MM.1S (cell line): ENCODE measurements at places on chromosomes 7 and 10.

DNA sequence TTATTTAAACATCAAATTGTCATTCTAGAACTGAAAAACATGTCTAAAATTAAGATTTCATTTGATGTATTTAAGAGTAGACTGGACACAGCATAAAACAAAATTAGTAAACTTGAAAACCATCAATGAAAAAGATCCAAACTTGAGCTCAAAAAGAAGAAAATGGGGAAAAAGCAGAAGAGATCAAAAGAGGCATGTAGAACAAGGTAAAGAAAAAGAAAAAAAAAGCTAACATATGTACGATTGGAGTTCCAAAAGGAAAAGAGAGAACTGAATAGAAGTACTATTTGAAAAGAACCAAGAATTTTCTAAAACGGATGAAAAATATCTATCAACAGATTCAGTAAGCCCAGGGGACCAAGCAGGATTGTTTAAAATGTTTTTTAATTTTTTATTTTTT, 3.6 kb downstream of the FBXL13 start:
- DNase-seq: no peak

GRCh38 chr10:61047788-61048560, 104.0 kb upstream of the RHOBTB1 start:
- DNase-seq: no peak

- DNase-seq: no peak
Measured at GRCh38 chr7:102273749-102274712, 12.6 kb upstream of the SH2B2 start.

DNA sequence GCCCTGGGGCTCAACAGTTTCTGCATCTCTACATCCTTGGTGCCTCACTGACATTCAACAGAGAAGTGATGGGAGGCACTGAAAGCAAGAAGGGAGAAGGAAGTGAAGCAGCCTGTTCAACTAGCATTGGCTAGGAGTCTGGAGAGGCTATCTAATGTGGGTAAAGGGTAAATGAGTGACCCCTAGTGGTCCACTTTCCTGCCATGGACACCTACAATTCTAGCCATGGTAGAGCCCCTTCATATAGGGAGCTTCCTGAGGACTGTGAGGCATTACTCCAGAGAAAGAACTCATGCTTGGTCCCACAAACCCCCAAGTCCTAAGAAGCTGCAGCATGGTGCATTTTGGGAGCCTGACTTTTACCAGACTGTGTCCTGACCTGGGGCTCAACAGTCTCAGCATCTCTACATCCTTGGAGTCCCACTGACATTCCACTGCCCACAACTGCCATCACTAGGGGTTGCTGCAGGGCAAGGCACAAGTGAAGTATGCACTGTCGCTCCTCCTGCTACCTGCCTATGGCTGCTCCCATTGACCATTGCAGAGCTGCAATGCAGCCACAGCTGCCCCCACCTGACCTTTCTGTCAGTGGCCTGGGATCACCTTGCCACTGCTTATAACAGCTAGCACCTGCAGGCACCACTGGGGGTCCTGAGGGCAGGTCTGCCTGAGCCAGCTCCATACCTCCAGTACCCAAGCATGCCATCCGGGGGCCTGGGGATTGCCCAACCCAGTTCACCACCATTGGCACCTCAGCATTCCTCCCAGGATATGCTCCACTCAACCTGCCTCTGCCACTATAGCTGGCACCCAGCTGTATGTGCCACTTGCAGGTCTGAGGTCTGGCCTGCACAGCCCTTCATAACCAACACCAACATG, 44.1 kb upstream of the CDK6 start:
- DNase-seq: peak; percentile 13

GRCh38 chr7:1733206-1733907, 63.3 kb downstream of the ELFN1 start:
- DNase-seq: no peak

DNA sequence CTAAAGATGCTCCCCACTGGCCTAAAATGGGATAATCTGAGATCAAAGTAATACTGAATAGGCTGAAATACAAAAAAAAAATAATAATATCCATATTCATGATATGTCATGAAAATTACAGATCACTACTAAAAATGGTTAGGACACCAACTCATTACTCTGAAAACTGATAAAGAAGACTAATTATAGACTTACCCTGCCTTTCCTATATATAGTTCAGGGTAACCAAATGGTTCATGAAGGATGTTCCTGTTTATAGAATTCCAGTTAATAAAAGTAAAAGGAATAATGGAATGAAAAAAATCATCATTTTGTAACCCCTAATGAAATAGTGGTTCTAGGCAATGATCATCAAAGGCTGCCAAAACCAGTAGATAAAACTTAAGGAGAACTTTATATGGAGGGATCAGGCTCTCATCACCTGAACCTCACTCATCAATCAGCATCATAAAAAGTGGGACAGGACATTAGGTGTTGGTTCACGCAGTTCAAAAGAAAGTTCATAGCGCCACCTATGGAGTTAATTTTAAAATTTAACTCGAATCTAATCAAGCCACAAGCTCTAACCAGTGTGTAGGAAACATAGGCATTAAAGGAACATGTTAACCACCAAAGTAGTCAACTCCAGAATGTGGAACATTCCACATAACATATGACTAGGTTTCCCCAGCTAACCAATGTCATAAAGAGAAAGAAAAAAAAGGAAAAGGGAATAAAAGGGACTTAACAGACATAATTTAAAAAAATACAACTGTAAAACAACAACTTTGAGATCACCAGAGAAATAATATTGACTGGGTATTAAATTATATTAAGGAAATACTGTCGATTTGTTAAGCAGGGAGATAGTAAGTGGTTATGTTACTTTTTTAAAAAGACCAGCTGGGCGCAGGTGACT, 35.7 kb downstream of the P4HA1 start:
- peak; percentile 73 for DNase-seq
